Cerebellar nuclear complex (tissue), 1 donor: ENCODE measurements at places on chromosomes 2 and 18.

GRCh38 chr2:140905083-140905781 is 1225.6 kb downstream of the LRP1B start:
- DNase-seq = no peak

DNA sequence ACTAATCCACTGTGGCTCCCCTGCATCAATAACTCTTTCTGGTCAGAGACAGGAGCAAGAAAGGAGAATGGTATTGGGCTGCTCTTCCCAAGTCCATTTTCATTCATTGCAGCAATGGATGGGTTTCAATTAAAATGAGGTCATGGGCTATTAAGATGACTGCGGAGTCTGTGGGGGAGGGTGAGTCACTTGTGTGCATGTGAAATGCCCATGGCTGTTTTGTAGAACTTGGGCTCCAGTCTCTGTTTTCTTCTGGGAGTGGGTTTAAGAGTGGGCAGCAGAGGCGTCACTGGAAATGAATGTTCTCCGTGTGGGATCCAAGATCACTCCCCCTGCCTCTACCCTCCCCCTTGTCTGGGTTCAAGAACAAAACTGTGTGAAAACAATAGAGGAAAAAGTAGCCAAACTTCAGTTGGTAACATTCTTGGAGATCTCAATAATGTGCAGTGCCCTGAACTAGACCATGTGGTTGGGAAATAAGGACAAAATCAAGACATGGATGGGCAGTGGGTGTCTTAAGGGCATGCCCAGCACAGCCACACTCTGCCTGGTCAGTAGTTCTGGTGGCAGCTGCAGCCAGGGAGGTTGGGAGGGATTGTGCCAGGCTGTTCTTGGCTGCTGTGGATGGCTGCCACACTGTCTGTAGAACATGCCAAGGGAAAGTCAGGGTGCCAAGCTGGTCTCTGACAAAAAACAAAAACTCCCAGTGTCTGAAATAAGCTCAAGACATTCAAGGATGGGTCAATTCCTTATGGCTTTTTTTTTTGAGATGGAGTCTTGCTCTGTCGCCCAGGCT is 68.2 kb upstream of the CXCR4 start:
- no peak for DNase-seq

DNA sequence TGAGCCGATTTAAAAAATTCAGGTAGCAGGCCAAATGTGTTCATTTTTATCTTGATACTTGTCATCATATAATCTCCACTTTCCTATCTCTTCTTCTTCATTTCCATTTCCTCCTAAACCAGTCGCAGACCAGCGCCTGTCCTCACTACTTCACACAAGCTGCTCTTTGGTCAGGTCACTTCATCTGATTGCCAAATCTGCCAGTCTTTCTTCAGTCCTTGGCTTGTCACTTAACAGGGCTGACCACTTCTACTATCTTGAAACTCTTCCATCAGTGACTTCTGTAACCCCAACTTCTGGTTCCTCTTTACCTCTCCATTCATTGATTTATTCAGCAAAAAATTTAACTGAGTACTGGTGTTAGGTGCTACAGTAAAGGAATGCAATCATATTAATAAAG is 18.0 kb upstream of the SPRED2 start:
- no peak for DNase-seq

DNA sequence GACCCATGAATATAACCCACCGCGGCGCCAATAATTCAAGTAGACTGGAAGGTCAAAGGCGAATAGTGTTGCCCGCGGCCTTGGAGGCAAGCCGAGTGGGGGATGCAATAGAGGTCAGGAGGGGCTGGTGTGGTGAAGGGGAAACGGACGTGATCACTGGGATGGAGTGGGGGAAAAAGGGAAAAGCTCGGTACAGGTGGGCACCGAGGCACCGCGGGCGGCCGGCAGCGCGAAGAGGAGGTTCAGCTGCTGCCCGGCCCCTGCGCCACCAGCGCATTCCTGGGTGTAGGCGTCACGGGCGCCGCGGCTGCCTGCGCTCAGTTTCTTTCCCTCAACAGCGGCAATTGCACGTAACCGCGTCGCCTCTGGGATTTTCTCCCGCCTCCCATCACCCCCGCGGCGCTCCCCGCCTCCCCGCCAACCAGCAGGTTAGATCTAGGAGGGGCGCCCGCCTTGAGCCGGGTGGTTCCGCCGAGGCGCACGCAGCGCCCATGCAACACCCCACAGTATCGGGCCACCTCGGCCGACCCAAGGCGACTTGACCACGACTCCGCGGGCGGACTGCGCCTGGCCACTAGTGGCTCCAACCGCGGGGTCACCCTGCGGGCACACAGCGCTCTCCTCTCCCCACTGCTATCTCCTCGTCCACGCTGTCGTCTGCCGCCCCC is 1.5 kb downstream of the RND3 start:
- DNase-seq = no peak

DNA sequence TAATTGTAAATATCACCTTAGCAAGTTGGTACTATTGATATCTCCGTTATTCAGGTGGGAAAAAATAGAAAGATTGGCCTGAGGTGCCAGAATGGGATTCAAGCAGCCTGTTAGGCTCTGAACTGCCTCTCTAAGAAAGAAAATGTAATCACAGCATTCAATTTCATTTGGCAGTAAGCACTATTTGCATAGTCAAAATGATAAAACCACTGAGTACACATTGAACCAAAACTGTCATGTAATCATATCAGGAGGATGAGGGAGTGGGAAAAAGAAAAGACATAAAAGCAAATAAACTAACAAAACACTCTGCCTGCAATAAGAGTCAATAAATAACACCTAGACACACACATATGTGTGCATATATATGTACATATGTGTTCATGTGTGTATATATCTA is 103.9 kb upstream of the TACR1 start:
- DNase-seq = no peak

DNA sequence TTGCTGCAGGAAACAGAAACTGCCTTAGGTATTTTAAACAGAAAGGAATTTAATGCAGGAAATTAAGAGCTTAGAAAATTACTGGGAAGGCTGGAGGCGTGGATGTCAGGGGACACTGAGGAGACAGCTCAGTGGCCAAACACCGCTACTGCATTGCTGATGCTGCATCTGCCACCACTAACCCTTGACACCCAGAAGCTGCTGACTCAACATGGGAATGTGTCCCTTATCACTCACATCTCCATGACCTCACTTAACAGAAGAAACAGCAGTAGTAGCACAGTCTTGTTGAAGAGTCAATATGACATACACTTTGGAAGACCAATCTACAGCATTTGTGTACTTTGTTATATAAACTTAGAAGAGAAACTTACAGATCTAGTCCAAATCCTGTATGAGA is 906.1 kb downstream of the SLC4A3 start:
- no peak for DNase-seq
